ENCODE measurements at places on chromosomes 11 and 22. TPM values are rescaled to one million over a fixed set of nuclear protein-coding genes. Genes with fewer than 3 reads are reported as not detected.

- no peak for DNase-seq
Measured at GRCh38 chr11:129968591-129969419, 33.8 kb downstream of the PRDM10 start.

- DNase-seq = no peak
Measured at GRCh38 chr11:77082838-77083565, 16.2 kb downstream of the CAPN5 start.

DNA sequence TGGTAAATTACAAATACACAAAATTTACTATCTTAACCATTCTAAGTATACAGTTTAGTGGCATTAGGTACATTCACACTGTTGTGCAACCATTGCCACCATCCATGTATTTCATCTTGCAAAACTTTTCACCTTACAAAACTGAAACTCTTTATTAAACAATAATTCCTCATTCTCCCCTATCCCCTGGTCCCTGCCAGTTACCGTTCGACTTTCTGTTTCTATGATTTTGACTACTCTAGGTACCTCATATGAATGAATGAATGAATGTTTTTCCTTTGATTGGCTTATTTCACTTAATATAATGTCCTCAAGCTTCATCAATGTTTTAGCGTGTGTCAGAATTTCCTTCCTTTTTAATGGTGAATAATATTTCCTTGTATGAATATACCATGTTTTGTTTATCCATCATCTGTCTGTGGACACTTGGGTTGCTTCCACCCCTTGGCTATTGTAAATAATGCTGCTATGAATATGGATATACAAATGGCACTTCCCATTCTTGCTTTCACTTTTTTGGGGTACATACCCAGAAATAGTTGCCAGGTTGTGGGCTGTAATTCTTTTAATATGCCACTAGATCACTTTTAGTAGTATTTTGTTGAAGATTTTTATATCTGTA lies 93.0 kb downstream of the UVRAG start:
- no peak for DNase-seq

CYTH4 gene
- polyA plus RNA-seq = 0.24 TPM

DNA sequence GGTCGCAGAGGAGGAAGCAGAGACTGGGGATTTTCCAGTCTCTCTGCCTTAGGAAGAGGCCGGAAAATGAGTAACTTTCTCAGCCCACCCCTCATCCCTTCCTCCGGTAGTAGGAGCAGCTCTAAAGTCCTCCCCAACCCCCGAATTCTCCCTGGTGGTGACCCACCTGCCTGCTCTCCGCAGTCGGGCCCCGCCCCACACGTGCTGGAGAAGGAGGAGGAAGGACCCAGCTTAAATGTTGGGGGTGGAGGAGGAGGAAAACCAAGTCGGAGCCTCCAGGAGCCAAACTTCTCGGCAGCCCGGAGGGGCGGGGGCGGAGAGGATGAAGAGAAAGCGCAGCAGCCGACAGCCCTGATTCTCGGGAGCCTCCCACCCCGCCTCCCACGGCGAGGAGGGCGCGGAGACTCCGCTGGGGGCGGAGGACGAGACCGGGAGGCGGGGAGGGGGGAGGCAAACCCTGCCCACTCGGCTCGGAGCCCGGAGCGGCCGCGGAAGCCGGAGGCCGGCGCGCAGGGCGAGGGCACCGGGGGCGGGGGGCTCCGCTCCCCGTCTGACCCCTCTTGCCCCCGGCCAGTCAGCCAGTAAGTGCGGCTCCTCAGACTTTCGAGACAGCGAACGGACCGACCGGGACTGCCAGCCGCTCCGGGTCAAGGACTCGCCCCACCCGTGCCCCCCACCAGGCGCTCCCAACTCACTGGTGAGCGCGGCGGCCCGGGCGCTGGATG lies at the start of gene TPBGL:
TSS of gene TPBGL (plus strand) at position 464 of the 725 bp plus-strand sequence. CDS start 276 bp downstream, outside the sequence.
- DNase-seq = peak; percentile 30

GRCh38 chr11:134742224-134742612 lies 330.2 kb upstream of the B3GAT1 start:
- no peak for DNase-seq

Data from hepatocyte (in vitro differentiated cells).